ENCODE measurements at places on chromosomes 4 and X.

DNA sequence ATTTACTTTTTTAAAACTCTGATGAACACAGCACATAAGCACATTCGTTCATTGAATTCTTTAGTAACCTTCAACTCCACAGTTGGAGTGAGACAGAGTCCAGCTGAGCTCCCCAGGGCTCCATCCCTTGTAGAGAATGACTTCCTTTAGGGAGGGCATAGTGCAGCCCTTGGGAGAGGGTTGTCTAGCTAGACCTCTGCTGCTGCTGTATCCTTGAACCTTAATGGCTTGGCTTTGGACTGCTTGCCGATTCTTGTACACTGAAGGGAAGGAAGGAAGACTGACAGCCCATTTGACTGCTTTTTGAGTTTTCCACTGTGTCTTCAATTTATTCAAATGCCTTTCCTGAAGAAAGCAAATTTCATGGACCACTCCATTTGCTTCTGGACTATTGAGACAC, 19.4 kb upstream of the FGG start:
- DNase-seq = no peak

DNA sequence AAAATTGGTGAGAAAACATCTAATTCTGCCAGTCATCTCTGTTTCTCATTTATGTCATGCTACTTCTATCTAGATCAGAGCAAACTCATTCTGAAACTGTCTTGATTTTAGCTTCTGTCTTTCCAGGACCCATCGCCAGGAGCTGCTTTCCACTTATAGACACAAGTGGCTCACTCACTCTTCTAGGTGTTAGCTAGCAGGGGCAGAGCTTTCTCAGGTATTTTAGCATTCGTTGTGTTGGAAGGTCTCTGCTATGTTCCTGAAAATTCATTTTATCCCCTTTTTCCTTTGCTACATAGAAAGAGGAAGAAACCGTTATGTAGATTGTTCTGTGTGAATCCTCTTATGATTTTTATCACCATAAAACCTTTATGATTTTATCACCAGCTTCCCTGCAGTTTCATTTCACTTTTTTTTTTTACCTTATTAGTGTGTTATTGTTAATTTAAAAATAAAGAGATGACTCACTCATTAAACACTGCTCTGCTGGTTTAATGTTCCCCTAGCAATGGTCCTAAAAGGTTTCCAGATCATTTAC, 246.6 kb upstream of the AADAT start:
- no peak for DNase-seq

GRCh38 chrX:19535476-19535875, 20.2 kb upstream of the MAP3K15 start:
- no peak for DNase-seq

DNA sequence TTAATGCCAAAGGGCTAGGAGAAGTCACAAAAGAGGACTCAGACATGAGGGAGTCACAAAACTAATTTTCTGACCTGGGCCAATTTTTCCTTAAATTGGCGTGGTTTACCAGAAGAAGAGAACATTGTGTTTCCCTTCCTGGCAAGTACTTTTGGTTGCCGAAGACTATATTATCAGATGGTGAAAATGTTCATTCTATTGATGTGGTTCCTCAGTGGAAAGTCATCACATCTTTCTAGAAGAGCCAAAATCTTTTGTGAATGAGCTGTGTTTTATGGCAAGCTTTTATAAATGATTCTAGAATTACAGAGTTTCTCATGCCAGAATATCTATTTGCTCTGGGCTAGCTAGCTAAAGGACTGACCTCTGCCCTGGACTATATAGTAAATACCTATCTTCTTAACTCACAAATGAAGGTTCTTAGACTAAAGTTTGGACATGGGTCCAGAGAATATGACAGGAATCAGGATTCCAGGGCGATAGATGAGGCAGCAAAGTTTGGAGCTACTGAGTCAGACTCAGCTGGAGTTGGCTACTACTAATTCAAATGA, 288.9 kb downstream of the IL1RAPL2 start:
- DNase-seq = no peak

GRCh38 chr4:113016377-113016776, 33.1 kb upstream of the ANK2 start:
- DNase-seq = no peak

- no peak for DNase-seq
Measured at GRCh38 chrX:3962511-3963311, 249.3 kb upstream of the PRKX start.

DNA sequence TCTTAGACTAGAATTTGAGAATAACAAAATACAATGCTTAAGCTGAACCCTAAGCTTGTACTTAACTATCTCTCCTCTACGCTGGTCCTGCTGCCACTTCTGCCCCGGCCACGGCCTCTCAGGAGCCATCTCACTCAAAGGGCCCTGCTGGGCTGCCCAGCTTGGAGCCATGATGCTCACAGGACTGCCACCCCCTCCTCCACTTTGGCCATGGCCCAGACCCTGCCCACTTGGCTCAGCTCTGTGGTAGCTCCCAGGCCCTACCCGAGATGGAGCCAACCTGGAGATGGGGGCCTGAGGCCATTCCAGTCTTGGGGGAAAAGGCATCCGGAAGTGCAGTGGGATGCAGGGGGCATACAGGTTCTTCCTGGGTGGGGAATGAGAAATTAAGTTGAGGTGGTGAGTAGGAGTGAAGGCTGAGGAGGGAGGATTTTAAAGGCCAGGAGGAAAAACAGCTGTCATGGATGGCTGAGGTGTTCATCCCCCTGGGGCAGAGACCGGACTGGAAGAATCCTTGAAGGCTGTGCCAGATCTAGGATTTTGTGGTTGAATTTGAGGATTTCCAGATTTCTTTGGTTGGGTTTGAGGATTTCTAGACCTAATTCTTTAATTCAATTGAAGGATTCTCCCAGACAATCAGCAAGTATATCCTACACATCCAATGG, 824 bp downstream of the SASH3 start:
- no peak for DNase-seq

DNA sequence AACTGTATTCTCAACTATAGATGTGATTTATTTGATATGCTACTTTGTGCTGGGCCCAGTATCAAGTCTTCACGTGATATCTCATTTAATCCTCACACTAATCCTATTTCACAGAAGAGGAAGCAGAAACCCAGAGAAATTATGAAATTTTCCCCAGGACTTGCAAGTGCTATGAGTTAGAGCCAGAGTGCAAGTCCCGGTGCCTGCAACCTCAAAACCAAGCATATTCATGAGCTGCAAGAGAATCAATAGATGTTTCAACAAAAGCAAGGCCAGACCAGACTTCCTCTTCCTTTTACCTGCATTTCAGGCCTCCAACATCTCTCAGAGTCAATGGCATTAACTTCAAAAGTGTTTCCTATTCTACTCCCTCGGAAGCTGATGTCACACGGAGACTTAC, 92.2 kb upstream of the GATB start:
- DNase-seq = no peak

DNA sequence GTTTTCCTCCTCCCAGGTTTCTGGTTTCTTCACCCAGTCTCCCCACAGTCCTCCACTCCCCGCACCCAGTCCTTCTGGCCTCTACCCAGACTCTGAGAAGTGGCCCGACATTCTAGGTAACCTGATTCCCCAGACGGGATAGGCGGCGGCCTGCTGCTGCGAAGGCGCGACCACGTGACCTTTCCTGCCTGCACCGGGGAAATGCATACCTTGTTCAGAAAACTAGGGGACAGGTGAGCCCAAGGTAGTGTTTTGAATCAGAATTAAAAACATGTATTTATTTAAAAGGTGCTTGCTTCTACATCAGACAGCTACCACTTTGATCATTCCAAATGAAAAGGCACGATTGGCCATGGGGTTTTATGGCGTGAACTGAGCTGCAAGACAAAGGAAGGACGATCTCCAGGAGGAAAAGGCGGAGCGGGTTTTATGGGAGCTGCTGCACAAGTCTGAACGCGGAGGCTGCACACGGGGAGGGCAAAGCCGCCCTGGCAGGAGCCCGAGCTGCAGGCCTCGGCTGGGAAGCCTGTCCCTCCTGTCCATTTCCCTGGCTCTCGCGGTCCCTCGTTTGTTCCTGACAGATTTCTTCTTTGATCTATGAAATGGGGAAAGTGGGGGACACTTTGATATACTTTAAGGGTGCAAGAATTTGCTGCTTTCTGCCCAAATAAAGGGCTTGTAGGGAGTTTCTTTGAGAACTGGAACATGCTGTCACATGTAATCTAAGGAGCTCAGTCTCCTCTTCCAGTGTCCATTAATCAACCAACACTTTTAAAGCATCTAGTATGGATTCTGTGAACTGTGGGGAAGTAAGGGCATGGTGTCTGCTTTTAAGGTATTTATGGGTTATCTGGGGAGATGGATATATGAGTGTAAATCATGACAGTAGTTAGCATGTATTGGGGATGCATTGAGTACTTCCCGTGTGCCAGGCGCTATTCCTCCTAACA, 150.9 kb downstream of the SPRY1 start:
- no peak for DNase-seq

DNA sequence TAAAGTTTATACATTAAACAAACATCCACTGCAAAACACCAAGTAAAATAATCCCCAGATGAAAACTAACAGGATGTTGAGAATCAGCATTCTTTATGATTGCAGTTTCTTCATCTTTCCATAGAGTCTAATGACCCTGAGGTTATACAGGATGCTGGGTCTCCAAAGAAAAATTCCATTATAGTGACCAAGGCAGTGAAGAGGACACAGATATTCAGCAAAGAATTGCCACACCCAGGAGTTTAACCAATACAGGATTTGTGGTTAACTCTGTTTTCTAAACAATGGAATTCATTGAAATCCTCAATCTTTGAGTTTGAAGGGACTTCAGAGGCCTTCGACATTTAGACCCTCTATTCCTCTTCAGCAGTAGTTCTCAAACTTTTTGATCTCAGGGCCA, 76.2 kb upstream of the ESX1 start:
- no peak for DNase-seq

GRCh38 chr4:15996773-15997172, 33.8 kb upstream of the FGFBP2 start:
- no peak for DNase-seq

- no peak for DNase-seq
Measured at GRCh38 chr4:173485164-173485563, 44.9 kb downstream of the HAND2 start.

DNA sequence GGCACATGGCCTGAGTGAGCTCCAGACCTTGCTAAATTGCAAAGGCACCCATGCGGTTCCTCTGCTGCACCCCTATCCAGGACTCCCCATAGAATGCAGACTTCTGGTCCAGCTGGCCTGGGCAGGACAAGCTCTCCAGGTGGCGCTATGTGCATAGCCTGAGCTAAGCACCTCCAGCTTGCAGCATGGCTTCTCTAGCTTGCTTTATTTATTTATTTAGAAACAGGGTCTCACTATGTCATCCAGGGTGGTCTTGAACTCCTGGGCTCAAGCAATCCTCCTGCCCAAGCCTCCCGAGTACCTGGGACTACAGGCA, 5.5 kb upstream of the WFS1 start:
- no peak for DNase-seq

GRCh38 chr4:141636082-141636770, at the start of gene IL15:
Gene IL15, plus strand, starts transcription at chr4:141636583. Its CDS starts 82,882 bp downstream, at chr4:141719465.
- DNase-seq = no peak

DNA sequence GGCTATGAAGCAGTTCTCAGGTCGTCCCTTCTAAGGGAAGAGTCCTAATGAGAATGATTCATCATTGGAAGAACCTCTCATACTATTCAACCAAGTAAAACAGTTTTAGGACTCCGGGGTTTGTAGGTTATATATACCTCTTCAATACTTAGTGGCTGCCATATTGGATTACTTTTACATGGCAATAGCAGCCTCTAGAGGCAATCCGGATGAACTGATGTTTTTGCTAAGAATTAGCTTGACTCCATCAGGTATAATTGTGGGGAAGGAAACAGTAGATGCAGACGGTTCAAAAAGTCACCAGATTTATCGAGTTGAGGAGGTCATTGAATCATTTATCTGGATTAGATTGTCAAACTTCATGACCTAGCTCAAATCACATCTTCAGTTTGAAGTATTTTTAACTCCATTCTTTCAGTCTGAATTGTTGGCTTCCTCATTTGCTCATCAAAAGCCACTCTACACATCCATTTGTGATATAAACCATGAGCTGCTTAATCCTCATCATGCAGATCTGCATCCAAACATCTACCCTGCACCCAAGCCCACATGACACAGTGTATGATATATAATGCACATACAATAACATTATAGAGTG, 28.4 kb downstream of the GUCY1B1 start:
- no peak for DNase-seq

GRCh38 chr4:145066063-145066501, 31.9 kb downstream of the ANAPC10 start:
- DNase-seq = no peak

DNA sequence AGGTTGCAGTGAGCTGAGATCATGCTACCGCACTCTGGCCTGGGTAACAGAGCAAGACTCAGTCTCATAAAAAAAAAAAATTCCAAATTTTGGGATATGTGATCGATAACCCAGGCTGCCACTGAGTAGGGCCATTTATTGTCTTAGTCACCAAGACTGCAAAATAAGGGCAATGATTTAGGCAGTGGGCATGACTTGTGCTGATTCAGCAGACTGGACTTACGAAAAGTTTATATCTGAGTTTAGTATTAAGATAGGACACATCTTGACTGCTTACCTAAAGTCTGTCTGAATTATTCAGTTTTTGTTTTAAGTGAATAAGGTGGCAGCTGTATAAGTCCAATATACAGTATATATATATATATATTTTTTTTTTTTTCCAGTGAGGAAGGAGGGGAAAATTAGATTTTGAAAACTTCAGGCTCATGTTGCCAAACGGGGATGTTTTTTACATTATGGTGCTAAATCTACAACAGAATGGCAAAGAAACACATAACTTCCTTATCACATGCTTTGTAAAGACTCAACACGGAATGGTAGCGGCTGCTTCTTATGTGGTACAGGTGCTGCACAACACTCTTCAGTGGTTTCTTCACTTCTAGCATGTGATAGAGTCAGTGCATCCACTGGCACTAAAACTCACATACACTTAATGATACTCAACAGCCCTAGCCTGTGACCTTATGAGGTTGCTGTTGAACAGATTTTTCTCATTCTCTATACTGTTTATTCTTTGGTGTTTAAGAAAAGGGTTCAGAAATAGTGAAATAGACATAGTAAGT, 6.5 kb downstream of the TEX13D start:
- no peak for DNase-seq

DNA sequence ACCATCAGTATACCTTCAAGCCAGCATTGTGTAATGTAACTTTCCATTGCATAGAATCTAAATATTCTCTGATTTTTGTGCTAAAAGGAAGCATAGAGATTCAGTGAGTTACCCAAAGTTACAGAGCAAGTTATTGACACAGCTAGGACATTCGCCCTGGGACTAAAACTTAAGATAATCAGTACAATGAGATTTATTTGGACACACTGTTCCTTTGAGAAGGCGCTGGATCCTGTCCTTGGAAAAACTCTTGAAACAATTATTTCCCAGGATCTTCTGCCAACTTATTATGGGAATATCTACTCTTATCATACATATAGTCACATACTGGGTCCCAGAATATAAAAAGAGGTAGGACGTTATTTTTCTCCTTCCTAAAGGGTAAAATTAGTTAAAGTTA, 392.0 kb downstream of the UBE2NL start:
- no peak for DNase-seq

GRCh38 chr4:108109997-108110416, 58.7 kb downstream of the LEF1 start:
- no peak for DNase-seq

Data from stimulated activated CD4-positive, alpha-beta T cell treated with anti-CD3 and anti-CD28 coated beads, Interleukin-1b, Interleukin-23, amount 100 ng/mL, for 24 hours (primary cell).